ENCODE measurements at places on chromosomes 16 and 17.

DNA sequence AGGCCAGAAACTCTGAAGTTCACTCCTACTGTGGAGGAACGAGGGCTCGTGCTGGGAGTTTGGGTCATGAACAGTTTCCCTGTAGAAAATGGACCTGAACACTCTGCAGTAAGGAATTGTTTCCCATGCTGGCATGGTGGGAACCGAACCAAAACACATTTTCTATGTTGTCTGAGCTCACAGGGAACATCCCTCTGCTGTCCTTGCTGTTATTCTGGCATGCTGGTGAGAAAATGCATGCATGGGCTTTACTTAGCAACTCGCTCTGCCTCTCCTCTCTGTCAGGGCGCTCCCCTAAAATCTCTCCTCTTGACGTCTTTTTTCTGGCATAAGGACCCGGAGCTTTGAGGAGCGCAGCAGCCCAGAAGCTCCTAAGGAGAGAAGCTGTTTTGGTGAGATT lies 5.4 kb downstream of the RTN4RL1 start:
- no peak for DNase-seq

DNA sequence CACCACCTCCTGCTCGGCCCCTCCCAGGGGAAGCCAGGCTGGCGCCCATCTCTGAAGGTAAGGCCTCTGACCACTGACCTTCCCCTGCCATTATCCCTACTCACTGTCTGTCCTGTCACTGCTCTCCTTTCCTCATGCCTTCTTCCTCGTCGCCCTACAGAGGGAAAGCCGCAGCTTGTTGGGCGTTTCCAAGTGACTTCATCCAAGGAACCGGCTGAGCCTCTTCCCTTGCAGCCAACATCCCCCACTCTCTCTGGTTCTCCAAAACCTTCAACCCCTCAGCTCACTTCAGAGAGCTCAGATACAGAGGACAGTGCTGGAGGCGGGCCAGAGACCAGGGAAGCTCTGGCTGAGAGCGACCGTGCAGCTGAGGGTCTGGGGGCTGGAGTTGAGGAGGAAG lies 3.0 kb downstream of the COA3 start:
- no peak for DNase-seq

DNA sequence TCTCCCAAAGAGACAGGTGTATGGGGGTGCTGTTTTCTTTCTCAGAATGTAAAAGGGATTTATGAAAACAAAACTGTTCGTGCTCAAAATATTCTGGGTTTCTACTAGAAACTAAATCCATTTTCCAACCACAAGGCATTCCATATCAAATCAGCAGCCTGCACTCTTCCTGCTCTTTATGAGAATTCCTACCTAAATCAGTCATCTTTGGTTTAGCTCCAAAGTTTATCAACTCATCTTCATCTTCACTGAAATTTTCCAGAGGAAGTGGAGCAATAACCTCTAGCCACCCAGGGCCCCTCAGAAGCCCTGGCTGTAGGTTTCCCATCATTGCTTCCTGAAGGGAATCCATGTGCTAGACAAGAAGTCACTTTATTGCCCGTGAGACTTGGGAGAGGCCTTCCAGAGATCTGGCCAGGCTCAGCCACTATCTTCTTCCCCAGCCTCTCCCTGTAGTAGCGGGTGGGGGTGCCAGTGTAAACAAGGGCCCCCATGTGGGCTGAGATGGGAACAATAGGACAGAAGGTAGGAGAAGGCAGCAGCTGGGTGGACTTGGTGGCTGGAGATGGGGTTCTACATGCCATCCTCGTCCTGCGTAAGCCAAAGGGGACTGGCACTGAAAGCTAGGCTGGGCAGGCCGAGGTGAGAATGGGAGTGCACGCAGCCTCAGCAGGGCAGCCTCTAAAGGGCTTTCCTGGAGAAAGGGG lies 22.0 kb upstream of the ALDH3A1 start:
- no peak for DNase-seq

DNA sequence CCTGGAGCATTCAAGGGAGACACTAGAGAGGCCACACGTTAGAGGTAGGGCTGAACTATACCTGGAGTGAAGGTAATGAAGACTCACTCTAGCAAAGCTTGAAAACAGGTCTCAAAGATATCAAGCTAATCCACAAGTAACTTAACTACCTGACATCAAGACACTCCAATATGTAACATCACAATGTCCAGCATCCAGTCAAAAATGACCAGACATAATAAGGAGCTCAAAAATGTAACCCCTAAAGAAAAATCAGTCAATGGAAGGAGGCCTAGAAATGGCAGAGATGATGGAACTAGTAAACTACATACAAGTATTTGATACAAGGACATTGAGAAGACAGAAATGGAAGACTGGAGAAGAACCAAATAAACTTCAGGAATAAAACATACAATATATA lies 6.0 kb downstream of the TEKT3 start:
- no peak for DNase-seq

DNA sequence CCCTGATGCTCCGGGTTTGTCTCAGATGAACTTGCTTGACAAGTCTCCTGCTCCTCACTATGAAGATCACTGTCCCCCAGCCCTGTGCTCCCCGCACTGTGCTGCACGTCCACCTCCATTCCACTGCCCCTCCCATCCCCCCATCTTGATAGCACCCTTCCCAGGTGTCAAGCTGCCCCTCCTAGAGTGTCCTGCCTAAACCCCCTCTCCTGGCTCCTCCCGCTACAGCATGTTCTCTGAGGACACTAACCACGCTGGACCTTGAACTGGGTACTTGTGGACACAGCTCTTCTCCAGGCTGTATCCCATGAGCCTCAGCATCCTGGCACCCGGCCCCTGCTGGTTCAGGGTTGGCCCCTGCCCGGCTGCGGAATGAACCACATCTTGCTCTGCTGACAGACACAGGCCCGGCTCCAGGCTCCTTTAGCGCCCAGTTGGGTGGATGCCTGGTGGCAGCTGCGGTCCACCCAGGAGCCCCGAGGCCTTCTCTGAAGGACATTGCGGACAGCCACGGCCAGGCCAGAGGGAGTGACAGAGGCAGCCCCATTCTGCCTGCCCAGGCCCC lies 18.5 kb downstream of the DEXI start:
- no peak for DNase-seq

DNA sequence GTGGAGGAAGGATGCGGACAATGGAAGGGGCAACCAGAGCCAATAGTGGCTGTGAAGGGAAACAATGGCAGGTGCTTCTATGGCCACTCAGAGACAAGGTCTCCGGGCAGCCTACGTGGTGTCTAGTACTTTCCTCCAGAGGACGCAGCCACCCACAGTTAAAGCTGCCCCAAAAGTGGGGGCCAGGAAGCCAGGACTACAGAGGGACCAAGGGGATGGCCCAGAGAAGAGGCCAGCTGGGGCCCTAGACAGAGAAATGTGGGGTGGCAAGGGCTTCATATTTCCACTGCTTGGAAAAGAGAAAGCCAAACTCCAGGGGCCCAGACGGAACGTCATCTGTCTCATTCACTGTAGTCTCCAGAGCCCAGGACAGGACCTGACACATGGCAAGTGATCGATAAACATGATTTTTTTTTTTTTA lies 837 bp upstream of the PER1 start:
- no peak for DNase-seq

- no peak for DNase-seq
Measured at GRCh38 chr17:76500074-76500746, 1.0 kb downstream of the RHBDF2 start.
